ENCODE measurements at places on chromosomes 1 and 21. TPM values are rescaled to one million over a fixed set of nuclear protein-coding genes. Genes with fewer than 3 reads are reported as not detected.

- DNase-seq = no peak
These were observed 9.4 kb downstream of the CNR2 start for GRCh38 chr1:23903754-23904153.

GRCh38 chr1:162193815-162194214 lies 124.3 kb downstream of the NOS1AP start:
- no peak for DNase-seq

DNA sequence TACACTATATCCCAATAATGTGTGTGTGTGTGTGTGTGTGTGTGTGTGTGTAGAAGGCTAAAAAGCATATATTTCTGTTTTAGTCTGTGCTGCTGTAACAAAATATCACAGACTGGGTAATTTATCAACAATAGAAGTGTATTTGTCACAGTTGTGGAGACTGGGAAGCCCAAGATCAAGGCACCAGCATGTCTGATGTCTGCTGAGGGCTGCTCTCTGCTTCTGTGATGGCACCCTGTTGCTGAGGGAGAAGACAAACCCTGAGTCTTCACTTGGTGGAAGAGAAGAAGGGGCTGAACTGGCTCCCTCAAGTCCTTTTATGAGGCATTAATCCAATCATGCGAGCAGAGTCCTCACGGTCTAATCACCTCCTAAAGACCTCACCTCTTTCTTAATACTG lies 23.0 kb upstream of the RAB4A start:
- DNase-seq = no peak

Gene GPR153
- total RNA-seq = 17.4 TPM

Gene C21orf91
- total RNA-seq = 3.9 TPM

Measured in right atrium auricular region (tissue), 2 donors.